ENCODE measurements at places on chromosomes 12 and 14.

GRCh38 chr14:79197516-79197915 lies 1013.8 kb downstream of the DIO2 start:
- DNase-seq, result no peak

GRCh38 chr12:80262346-80262745 lies 163.0 kb downstream of the OTOGL start:
- DNase-seq, result no peak

DNA sequence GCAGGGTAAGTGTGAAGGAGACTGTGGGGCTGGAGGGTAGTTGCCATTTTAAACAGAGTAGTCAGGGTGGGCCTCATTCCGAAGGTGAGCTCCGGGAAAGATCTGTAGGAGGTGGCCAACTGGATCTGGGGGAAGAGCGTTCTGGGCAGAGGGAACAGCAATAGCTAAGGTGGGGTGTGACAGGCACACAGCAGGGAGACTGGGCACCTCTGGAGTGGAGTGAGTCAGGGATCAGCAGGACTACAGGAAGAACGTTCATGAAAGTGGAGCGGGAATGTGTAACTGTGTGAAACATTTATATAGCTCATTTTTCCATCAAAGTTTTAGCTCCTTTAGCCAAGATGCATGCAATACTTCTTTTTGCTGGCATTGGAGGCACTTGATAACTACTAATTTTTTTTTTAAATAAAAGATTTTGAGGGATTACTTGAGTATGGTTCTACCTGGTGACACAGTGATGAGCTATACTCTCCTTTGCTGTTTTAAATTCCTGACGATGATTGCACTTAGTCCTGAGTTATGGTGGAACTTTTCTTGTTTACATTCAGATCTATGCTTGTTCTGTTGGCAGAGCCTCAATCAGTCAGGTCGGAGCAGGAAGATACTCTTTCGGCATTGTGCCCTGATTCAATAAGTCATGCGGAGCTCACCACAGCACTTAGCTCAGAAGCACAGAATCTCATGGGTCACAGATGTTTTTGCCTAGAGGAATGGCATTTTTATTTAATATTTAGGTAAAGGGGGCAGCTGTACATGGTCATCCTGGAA lies 106.4 kb downstream of the WIF1 start:
- DNase-seq, result no peak

DNA sequence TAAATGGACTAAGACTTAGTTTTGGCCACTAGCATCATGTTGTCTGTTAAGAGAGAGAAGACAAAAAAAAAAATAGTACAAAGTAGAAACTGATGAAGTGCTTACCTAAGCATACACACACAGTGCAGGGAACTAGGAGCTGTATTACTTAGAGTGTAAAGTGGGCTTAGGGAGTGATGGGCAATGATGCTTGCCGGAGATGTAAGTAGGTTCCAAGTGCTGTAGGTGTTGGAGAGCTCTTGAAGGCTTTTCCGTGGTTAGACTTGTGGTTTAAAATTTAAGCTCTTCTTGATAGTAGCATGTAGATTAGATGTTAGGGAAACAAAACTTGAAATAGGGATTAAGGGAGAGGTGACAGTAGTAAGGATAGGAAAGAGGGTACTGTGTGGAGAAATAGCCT lies 34.7 kb downstream of the MIA2 start:
- DNase-seq, result no peak

GRCh38 chr12:24596768-24597388 lies 352.0 kb downstream of the BCAT1 start:
- DNase-seq, result no peak

- no peak for DNase-seq
Observed at GRCh38 chr12:80187660-80188090, 88.3 kb downstream of the OTOGL start.

DNA sequence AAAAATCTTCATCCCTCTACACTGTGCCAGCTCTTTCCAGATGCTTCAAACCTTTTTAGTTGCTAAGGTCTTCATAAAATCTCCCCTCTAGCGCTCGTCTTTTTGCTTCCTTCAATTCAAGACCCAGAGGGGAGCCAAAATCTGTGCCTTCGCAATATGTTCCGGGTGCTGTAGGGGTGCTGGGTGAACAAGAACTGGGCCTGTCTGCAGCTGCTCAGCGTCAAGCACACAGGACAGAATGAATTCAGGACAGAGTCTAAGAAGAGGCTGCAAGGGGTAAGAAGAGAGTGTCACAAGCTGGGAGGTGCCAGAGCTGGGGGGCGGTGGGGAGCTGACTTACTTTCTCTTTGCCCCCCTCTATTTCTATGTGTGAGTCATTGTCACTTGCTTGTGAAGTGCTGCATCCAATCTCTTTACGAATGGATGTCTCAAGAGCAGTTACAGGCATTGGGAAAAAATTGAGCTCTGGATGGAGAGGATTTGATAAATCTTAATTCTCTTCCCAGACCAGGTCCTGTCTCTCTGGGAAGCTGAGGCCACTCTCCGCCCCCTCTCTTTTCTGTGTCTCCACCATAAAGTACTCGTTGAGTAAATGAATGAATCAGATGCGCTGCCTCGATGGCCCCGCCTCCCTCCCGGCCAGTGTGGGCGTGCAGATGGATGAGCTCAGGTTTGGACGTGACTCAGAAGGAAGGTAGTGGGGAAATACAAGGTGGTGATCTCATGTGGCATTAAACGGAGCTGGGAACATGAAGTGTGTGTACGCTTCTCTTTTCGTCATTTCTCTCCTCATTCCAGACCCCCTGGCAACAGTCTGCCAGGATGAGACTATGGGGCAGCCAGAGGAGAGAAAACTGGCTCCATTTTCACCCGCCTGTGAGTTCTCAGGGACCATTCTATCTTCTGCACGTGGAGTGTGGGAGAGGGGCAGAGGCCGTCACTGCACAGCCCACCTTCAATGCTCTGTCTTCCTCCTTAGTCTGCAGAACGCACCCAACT lies 91.3 kb downstream of the TSPAN9 start:
- peak; percentile 52 for DNase-seq

- no peak for DNase-seq
Observed at GRCh38 chr14:31855262-31855661, 221.8 kb upstream of the ARHGAP5 start.

- DNase-seq, result no peak
Observed at GRCh38 chr14:95127531-95127911, 29.8 kb downstream of the DICER1 start.

GRCh38 chr14:90024910-90025309 lies 36.9 kb upstream of the KCNK13 start:
- no peak for DNase-seq

DNA sequence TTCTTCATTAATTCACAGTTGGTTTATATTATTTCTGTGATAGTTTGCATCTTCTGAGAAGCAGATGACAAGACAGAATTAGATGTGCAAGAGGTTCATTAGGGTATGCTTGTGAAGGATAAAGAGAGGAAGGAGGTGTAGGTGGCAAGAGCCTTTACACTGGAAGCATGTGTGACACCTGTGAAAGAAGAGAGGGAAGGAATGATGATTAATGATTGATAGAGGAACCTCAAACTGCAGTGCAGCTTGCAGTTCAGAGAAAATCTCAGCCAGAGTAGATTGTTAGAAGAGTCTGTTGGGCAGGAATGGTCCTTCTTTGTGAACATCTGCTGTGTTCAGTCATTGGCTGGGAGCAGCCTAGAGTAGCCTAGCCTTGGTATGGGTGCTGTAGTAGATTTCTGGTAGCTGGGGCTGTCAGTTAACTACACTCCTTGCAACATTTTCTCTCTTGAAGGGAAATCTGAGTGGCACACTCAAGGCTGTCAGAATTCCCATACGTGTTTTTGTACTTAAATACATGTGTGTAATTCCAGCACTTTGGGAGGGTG lies 9.0 kb downstream of the RCOR1 start:
- no peak for DNase-seq

DNA sequence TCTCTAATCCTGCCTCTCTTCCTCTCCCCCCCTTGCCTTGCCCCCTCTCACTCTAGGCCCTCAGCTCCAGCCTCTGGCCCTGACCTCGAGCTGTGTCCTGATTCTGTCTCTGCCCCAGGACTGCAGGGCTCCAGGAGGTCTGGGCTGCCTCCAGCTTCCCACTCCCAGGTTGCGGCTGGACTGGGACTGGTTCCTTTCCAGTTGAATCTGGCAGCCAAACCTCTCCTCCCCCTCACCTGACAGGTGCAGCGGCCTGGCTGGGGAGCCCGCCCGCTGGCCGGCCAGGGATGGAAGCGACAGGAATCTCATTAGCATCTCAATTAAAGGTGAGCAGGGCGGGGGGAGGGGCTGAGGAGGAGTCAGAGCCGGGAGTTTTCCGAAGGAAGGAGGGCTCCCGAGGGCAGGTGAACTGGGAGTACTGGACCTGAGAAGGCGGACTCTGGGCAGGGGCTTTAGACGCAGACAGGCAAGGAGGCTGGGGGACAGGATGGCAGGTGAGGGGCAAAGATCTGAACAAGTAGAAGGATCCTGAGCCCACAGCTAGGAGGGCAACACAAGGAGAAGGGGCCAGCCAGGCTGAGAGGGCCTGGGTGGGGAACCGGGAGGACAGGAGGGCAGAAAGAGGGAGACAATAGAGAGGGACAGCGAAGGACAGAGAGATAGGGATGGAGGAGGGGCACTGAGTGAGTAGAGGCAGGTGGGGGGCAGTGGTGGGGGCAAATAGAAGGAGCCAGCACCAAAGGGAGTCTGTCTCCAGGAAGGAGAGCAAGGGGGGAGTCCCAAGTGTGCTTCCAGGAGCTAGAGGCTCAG lies at the start of gene SCNN1A:
Gene SCNN1A (minus strand): TSS at position 295 of the 810 bp plus-strand sequence. CDS start 780 bp downstream, outside the sequence.
- no peak for DNase-seq

DNA sequence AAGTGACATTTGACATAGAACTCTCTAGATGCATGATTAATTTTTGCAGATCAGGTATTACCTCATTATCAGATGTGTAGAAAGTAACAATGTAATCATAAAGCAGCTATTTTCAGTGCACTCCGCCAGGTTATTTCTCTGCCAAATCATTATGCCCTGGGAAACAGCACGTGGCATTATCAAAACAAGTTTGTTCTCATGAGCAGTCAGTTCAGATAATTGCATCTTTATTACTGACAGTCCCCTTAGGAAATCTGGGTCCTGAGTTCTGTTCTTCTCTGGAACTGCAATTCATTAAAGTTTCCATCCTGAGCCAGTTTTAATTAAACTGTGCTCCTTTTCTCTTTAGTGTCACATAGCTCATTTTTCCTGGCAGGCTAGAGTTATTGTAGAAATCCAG lies 94.7 kb upstream of the KRR1 start:
- DNase-seq, result no peak

GRCh38 chr14:96617635-96618034 lies 115.5 kb downstream of the PAPOLA start:
- no peak for DNase-seq

GRCh38 chr12:17017402-17017801 lies 411.4 kb upstream of the LMO3 start:
- no peak for DNase-seq

GRCh38 chr12:12704593-12705230 lies 8.7 kb upstream of the GPR19 start:
- DNase-seq, result no peak

DNA sequence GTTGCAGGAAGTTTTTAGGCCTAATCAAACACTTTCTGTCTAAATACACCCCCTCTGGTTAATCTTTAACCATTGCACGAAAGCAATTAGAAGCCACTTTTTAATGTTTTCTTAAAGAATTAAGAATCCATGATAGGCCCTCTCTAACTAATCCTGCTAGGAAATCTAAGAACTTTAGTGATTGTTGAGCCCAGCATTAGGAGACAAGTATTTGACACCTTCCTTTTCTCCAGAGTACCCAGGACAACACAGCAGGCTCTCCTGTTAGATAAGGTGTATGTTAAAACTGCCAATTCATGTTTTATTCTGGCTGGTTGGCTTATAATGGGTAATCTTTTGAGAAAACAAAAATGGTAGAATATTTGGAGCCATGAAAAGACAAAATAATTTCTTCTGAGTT lies 95.0 kb downstream of the ALX1 start:
- DNase-seq, result no peak

GRCh38 chr12:122944605-122945592 lies 21.4 kb downstream of the ABCB9 start:
- no peak for DNase-seq

GRCh38 chr12:2076196-2076570 lies 23.4 kb downstream of the CACNA1C start:
- no peak for DNase-seq

- no peak for DNase-seq
Observed at GRCh38 chr12:126770188-126770587, 1496.8 kb upstream of the TMEM132C start.

GRCh38 chr12:20320552-20320951 lies 47.8 kb upstream of the PDE3A start:
- no peak for DNase-seq

DNA sequence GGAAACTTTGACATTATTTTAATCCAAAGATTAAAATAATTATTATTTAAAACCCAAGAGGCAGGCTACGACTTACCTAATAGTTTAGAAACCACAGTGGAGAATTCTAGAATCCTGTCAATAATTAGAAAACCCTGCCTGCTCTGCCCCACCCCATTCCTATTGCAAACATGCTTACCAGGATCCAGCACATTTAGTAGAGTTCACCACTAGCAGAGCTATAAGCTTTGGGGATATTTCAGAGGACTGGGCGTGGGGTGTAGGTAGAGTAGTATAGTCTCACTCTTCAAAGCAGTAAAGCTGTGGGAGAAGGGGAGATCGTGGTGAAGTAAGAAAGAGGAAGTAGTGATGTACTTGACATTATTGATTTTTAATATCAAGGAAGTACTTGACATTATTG lies 100.3 kb downstream of the FIGNL2 start:
- DNase-seq, result no peak

- DNase-seq, result no peak
Observed at GRCh38 chr12:95614390-95614982, 63.2 kb upstream of the USP44 start.

GRCh38 chr12:6903722-6904121 lies 900 bp upstream of the LRRC23 start:
- no peak for DNase-seq

DNA sequence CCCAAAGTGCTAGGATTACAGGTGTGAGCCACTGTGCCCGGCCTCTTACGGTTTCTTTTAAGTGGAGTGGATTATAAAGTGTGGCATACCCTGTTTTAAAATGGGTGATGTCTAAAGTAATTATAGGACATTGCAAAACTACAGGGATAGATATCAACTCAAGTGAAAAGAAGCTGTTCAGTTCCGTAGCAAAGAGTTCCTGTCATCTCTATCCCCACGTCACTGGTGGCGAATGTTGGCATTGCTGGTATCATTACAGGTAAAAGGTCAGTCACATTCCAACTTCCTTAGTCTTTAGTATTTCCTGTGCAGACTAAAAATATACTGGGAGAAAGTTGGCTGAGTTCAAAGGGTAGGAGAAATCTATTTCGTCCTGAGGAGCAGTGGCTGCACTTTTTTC lies 95.6 kb upstream of the SLC38A2 start:
- DNase-seq, result no peak

DNA sequence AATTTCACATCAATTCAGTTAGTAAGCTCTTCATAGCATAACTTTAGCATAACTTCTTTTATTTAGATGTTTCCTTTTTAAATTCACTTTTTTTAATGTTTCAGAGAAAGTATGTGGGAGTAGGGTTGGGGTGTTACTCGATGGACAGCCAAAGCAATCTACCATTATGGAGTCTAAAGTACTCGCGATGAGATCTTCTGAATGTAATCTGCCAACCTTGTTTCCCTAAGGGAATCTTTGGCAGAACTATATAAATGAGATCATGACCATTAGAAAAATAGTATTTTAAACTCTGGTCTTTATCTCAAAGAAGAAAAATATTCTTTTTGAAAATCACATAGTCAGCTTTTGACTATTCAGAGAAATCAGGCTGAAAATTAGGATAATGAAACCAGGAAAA lies 103.9 kb downstream of the BBS10 start:
- DNase-seq, result no peak

- DNase-seq, result no peak
Observed at GRCh38 chr14:104559804-104560585, 19.6 kb upstream of the C14orf180 start.
